ENCODE measurements at places on chromosomes 7 and 10.

DNA sequence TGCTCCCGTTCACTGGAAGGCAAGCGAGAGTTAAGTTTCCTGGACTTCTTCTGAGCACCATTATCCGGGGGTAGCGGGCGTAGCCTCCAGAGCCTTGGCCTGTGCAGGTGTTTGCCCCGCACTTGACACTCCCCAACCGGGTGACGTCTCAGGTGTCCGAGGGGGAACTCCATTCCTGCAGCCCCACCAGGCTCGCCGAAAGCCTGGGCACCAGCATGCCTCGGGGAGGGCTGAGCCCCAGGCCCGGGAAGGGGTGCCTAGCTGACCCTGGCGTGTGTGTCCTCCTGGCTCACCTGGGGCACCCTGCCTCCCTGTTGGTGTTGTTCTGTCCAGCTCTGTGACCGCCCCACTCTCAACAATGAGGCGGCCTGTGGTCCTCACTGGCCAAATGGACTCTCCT is 109.4 kb upstream of the GPR26 start:
- no peak for DNase-seq

DNA sequence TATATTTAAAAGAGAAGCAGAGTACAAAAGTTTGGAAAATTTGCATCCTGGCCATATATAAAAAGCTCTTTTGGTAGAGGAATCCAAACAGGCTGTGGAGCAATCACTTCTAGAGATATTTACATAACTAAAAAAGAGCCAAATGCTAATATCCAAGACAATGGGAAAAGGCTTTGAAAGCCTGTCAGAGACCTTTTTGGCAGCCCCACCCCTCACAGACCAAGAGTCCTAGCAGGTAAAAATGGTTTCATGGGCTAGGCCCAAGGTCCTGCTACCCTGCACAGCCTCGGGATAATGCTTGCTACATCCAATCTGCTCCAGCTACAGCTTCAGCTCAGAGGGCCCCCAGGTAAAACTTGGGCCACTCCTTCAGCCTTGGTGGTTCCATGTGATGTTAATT is 430.2 kb upstream of the KCND2 start:
- DNase-seq, result no peak

- no peak for DNase-seq
These were observed 72.0 kb upstream of the VKORC1L1 start for GRCh38 chr7:65800890-65801341.

GRCh38 chr10:84540022-84540616 is 211.7 kb downstream of the CCSER2 start:
- no peak for DNase-seq

DNA sequence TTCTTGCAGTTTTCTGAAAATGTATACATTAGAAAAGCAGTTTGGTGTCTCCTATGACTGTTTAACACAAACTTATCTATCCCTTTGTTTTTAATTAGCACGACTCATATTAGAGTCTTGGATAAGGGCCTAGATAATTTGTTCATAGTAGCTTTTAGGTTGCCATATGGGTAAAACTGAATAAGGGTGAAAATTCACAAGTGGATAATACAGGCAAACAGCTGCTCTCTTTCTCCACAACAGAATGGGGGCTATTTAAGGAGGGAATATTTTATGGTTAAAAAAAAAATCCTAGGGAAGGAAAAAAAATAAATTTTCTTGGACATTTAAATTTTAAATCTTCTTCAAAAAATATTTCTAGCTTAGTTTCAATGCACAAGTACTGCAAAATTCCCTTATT is 1416.1 kb downstream of the GATA3 start:
- DNase-seq, result no peak

GRCh38 chr10:80201608-80202141 is 3.7 kb downstream of the ANXA11 start:
- no peak for DNase-seq

- DNase-seq, result no peak
These were observed 28.1 kb upstream of the NFKB2 start for GRCh38 chr10:102367441-102367840.

DNA sequence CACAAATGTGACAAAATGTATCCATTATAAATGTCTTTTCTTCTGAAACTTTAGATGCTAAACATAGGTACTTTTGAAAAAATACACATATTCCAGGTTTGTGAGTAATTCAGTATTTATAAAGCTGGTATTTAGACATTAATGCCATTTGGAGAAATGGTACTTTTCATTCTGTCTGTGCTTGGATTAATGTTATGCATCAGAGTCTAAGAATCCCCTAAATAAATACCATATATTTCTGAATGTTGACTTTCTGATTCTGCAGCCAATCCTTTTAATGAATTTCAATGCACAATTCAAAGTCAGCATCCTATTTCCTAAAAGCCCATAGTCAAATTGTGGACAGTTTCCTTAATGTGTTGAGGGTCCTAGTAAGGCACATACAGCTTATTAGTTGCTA is 145.0 kb downstream of the DKK1 start:
- no peak for DNase-seq

DNA sequence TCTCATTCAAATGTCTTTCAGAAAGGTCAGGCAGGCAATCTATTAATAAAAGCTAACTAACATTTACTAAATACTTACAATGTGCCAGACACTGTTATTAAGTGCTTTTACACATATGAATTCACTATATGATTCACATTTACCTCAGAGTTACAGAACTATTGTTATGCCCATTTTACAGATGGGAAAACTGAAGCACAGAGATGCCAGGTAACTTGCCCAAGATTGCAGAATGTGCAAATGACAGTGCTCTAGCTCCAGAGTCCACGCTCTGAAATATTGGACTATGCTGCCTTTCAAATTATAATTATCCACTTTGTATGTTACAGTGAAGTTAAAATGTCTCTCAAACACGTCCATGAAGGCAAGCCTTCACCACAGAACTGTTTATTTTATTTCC is 22.0 kb downstream of the UPF2 start:
- DNase-seq, result no peak

DNA sequence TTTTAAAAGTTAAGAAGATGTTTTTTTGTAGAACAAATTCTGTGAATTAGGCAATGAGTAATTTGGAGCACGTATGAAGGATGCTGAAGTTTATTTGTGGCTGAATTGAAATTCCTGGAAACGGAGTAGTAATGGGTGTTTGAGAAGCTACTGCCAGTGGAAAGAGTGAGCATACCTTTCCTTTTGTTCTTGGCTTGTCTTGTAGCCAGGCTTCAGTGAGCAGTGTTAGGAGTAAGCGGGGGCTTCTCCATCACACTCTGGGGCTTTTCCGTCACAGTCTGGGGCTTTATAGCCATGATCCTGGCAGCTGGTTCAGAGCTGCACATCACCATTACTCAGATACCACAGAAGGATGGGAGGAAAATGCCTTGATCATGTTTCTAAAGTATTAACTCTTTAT is 32.3 kb downstream of the GARS1 start:
- no peak for DNase-seq

DNA sequence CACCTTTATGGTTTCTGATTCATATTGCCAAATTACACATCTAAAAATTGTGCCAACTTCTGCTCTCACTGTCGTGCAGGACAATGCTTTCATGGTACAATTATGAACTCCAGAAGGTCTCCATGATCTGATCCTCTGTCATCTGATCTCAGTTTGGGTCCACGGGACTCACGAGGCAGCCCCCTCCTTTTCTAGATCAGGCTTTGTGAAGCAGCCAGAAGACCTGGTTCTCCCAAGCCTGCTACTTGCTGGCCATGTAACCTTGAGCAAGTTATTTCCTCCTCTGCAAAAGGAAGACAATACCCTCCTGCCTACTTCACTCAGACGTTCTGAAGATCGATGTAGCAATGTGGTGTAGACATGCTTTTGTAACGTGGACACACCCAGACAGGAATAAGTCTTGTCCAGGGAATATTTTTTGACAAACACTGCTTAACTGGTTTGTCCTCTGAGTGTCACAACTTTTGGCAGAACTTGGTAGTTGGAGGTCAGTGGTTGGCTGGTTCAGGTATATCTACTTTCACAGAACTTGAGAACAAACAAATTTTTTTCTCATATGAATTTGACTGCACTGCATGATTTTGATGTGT is 19.6 kb downstream of the CALML3 start:
- no peak for DNase-seq

DNA sequence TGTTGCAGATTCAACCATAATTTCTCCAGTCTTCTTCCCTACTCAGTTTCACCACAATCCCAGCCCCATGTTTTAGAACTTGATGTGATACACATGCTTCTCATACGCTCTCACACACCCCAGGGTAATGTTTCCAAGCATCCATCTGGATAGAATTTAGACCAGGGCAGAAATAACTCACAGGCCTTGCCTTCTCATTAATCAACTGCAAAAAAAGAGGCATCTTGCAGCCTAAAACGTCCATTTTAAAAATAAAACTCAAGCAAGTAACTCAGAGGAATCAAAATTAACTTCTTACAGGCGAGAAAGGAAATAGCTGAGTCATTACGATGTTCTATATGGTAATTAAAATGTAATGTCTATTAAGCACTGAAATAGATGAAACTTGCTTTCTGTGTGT is 127.2 kb upstream of the RSU1 start:
- no peak for DNase-seq
